H1 (cell line): ENCODE measurements at places on chromosomes 11 and 22. TPM values are rescaled to one million over a fixed set of nuclear protein-coding genes. Genes with fewer than 3 reads are reported as not detected.

Gene GLYATL2
- polyA plus RNA-seq = 0.08 and 0.39 TPM in 2 replicates

Gene MYOD1
- polyA plus RNA-seq = 0.06 TPM in 1 of 2 replicates, not detected in the other

Gene KDM4E
- polyA plus RNA-seq = not detected in 2 replicates

Gene LIF
- polyA plus RNA-seq = 3.3 and 4.1 TPM in 2 replicates

Gene SCN2B
- polyA plus RNA-seq = 0.09 and 0.14 TPM in 2 replicates

Gene DCHS1
- polyA plus RNA-seq = 8.2 and 8.9 TPM in 2 replicates

Gene C22orf31
- not detected in 2 replicates for polyA plus RNA-seq

Gene TIMP3
- polyA plus RNA-seq = 1.1 and 1.3 TPM in 2 replicates

- DNase-seq = no peak
- H3K27ac ChIP-seq = no peak overlapping the region
- H3K4me3 ChIP-seq = no peak overlapping the region
- H3K27me3 ChIP-seq = peaks cover 72% of the 10 kb centered on the region
- peaks cover 3% of the 10 kb centered on the region; the same call in 1 of the 2 replicates for H3K4me1 ChIP-seq
- H3K36me3 ChIP-seq = no peaks in the 10 kb centered on the region
These were observed 42.8 kb downstream of the TRIOBP start for GRCh38 chr22:37739611-37740049.

DNA sequence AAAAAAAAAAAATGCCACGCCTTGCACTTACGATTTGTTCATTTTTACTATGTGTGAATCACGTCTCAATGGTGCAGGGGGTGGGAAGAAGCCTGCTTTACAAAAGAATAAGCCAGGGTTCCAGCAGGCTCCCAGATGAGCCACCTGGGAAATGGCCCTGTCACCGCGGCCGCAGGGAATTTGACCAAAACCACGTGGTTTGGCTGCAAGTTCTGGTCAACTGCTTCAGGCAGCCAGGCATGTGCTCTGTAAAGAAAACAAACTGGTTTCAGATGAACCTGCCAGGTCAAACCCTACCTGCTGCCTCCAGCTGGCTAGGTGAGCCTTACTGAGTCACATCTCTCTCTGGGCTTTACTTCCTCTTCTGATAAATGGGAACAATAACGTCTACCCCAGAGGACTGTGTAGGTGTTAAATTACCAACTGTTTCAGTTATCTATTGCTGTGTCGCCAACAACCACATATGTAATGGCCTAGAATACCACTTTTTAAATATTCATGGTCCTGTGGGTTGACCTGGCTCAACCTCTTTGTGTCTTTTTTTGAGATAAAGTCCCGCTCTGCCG is 30.5 kb upstream of the GCAT start:
- peaks cover 6% of the 10 kb centered on the region; the same call in 1 of the 2 replicates for H3K36me3 ChIP-seq
- no peak overlapping the region for H3K4me3 ChIP-seq
- H3K27ac ChIP-seq = no peak overlapping the region
- peaks cover 4% of the 10 kb centered on the region; the same call in 1 of the 2 replicates for H3K27me3 ChIP-seq
- DNase-seq = no peak

DNA sequence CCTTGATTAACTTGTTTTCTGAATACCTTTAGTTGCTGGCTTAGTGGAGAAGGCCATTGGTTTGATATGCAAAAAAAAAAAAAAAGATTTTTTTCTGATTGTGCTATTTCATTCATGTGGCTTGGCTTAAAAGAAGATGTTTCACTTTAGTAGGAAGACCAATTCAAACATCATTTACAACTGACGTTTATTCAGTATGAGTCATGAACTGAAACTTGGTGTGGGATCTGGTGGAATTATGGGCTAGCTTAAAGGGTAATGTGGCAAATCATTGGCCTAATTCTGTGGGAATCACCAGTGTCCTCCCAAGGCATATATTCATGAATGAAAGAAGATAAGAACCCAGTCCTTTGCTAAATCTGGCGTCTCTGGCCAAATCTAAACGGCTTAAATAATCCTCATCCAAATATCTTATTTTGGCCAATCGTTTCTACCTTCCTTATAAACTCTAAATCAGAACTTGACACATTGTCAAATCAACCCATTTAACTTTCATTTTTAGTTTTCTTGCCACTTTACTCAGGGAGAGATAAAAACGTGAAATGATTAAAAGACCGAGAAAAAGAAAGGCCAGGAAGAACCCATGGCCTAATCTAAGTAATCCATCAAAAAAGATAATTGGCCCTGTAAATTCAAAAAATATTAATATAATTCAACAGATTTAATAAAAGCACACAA is 77.0 kb downstream of the DDIAS start:
- H3K36me3 ChIP-seq = no peaks in the 10 kb centered on the region
- DNase-seq = no peak
- H3K27ac ChIP-seq = no peak overlapping the region
- no peaks in the 10 kb centered on the region for H3K27me3 ChIP-seq
- no peaks in the 10 kb centered on the region for H3K4me1 ChIP-seq
- no peak overlapping the region for H3K4me3 ChIP-seq

- H3K27ac ChIP-seq = no peak overlapping the region
- no peak for DNase-seq
- no peaks in the 10 kb centered on the region for H3K4me1 ChIP-seq
- no peaks in the 10 kb centered on the region for H3K27me3 ChIP-seq
- H3K36me3 ChIP-seq = no peaks in the 10 kb centered on the region; the same call in 1 of the 2 replicates
These were observed 21.4 kb downstream of the USP35 start for GRCh38 chr11:78210000-78210608.

DNA sequence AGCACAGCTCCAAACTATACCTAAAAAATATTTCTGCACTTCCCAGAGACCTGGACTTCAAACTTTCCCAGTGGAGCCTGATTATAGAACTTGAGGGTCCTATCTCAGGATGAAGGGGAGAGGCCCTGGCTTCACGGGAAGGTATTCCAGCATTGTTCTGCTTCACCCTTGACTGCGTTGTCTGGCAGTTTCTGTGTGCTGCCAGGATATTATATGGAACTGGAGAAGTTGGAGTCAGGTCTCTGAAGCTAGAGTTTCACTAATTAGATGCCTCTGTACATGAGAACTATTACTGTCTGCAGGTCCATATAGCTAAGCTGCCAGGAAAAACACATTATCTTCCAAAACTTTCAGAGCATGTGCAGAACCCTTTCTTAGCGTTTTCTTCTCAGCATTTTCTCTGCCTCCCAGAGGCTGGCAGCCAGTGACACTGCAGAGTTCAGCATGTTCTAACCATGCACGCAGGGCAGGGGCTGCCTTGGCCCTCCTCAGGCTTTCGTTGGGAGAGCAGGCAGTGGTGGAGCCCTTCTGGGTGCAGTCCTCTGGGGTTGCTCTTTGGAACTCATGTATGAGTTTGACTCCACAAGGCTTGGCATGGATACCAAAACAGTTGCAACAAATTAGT is 99.3 kb downstream of the CWC15 start:
- peaks cover 2% of the 10 kb centered on the region; the same call in 1 of the 2 replicates for H3K4me1 ChIP-seq
- no peaks in the 10 kb centered on the region for H3K27me3 ChIP-seq
- H3K27ac ChIP-seq = no peak overlapping the region

DNA sequence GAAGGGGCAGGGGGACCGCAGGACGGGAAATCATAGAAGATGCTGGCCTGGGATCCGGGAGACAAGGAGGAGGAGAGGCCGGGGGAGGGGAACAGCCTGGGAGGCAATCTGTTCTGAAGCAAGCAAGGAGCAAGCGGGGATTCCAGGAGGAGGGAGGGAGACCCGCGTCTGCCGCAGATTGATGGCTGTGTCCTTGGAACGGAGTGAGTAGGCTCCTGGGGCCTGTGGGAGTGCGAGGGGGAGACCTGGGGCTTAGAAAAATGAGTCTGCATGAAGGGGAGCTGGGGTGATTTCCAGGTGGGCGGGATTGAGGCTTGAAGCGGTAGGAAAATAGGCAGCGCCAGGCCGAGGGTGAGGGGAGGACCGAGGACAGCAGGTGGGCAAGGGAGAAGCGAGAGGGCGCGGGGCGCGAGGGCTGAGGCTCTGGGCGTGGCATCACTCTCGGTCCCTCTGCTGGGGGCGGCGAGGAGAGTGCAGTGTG is 1.6 kb upstream of the LRRC55 start:
- H3K4me1 ChIP-seq = peaks cover 6% of the 10 kb centered on the region; the same call in 1 of the 2 replicates
- H3K27me3 ChIP-seq = peaks cover 27% of the 10 kb centered on the region
- no peaks in the 10 kb centered on the region for H3K36me3 ChIP-seq
- DNase-seq = peak; percentile 74
- no peak overlapping the region for H3K27ac ChIP-seq

DNA sequence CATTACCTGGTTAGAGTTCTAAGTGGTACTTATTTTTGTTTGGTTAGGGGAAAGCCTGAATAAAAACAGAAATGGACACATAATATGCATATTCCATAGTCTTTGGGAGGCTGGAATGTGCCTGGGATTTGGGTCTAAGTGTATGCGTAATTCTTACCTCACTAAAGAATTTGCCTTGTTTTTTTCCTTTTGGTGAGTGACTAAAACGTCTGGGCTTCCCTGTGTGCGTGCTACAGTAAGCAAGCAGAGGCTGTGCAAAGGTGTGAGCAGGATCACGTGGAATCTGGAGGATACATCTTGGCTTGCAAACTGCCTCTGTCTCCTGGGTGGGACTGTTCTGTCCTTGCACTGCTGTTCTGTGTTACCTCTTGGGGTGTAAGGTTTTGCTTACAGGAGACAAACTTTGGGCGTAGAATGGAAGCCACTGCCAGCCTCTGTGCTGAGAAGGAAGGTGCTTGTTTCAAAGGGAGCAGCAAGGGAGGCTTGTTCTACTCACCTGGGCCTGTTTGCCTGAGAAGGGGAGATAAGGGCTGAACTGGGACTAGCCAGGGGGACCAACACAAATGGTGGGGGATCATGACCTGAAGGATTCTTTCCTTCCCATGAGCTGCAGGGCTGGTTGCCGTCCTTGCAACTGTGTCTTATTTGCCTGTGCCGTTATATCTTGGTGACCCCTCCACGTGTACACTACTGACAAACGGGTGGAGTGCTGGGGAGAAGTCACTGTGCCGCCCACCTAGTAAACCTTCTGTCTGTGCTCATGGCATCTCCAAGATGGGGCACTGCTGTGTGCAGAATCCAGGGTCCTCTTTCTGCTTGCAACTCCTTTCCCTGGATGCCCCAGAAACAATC is 4.5 kb downstream of the NEAT1 start:
- no peak for DNase-seq
- peaks cover 16% of the 10 kb centered on the region for H3K4me1 ChIP-seq
- no peaks in the 10 kb centered on the region for H3K36me3 ChIP-seq
- no peak overlapping the region for H3K4me3 ChIP-seq
- no peaks in the 10 kb centered on the region for H3K27me3 ChIP-seq

DNA sequence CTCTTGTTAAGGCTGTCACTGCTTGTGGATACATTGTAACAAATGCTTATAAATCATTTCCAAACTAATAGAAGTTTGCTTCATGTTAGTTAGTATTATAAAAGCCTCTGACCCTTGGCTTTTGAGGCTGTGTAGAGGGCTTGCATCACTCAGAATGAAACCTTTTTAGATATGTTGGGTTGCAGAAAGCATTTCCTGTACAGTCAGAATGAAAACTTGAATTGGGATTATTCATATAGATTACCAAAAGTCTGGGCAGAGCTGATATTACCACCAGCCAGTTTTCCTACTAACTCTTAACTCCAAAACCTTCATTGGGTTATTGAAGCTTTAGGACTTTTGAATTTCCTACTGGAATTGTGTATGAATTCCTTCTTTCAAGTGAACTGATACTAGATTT is 12.0 kb downstream of the KMT2A start:
- H3K4me1 ChIP-seq = no peaks in the 10 kb centered on the region
- no peak overlapping the region for H3K27ac ChIP-seq
- H3K27me3 ChIP-seq = no peaks in the 10 kb centered on the region
- H3K36me3 ChIP-seq = no peaks in the 10 kb centered on the region; the same call in 1 of the 2 replicates
- H3K4me3 ChIP-seq = no peak overlapping the region
- DNase-seq = no peak

DNA sequence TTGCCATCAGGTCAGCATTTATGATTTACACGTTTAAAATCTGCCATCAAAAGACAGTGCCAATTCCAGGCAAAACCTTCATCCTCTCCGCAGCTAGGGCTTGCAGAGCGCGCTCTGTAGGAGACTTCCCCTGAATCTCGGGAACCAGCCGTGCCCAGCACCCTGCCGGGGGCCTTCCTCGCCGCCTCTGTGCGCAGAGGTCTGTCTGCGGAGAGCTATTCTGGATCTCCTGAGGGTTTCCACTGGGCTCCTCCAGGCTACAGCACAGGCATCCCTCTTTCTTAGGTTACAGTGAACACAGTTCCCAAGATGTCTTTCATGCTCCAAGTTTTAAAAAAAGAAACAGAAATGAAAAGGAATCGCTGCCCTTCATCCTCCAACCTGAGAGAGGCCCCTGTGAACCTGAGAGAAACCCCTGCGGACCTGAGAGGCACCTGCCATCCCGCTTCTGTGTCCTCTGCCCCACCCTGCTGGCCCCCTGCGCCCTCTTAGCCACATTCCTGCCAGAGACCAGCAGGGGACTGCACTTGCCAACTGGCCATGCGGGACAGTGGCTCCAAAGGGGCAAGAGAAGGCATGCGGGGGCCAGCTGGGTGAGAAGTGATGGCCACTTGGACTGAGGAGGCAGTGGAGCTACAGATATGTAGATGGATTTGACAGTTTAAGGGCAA is 16.1 kb downstream of the TP53AIP1 start:
- H3K4me3 ChIP-seq = no peak overlapping the region
- no peak overlapping the region for H3K27ac ChIP-seq
- no peak for DNase-seq
- no peaks in the 10 kb centered on the region for H3K36me3 ChIP-seq
- peaks cover 33% of the 10 kb centered on the region for H3K27me3 ChIP-seq

DNA sequence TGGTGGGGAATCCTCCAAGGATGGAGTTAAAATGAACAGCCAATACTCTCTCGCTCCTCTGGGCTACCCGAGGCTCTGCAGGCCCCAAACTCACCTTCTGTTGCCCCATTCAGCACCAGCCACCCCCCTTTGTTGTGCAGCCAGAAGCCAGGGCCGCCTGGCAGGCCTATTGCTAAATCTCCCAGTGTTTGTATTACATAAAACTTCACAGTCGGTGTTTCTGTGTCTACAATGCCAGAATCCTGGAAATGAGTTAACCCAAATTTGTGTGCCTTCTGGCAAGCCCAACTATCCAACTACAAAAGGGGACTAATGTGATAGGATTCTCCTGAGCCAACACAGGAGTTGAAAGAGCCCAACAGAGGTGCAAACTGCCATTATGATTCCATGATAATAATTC is 9.3 kb downstream of the KCNJ5 start:
- DNase-seq = no peak
- peaks cover 30% of the 10 kb centered on the region for H3K4me1 ChIP-seq
- H3K36me3 ChIP-seq = no peaks in the 10 kb centered on the region
- H3K27me3 ChIP-seq = peaks cover 76% of the 10 kb centered on the region
- H3K27ac ChIP-seq = no peak overlapping the region

DNA sequence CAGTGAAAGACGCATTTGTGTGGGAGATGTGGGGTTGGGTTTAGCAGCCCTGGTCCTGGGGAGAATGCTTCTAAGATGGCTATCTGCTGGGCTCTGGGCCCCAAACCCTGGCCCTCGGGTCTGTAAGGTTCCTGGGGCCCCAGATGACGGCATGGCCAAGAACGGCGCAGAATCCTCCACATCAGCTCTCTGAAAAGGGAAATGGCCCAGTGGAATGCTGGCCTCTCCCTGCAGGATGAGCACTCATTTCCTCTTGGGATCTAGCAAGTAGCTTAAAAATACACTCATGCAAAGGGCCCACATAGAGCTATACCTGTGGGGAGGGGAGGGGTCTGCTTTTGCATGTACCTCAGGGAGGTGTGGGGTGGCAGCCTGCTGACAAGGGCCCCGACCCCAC is 37.5 kb upstream of the LINC01488 start:
- H3K4me3 ChIP-seq = no peak overlapping the region
- H3K4me1 ChIP-seq = peaks cover 31% of the 10 kb centered on the region
- DNase-seq = no peak
- no peak overlapping the region for H3K27ac ChIP-seq
